NCI-H82 (cell line): ENCODE measurements at places on chromosomes 6 and 20.

GRCh38 chr20:24147961-24148360 is 159.4 kb upstream of the GGTLC1 start:
- no peak for DNase-seq

GRCh38 chr6:118280210-118280609 is 267.9 kb upstream of the PLN start:
- DNase-seq: no peak

DNA sequence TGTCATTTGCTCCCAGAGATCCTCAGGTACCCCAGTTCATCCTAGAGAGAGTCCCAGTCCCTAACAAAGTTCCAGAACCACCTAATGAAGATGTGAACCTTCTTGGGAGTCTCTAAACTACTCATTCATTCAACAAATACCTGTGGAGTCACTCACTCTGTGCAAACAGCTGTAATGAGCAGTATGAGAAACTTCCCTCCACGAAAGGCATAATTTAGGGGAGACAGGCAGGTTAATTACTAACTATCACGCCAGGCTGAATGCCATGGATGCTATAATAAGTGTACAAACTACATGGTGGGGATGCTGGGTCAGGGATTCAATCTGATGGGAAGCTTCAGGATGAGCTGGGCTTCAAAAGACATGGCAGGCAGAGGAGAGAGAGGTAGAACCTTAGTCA is 70.1 kb upstream of the AFDN start:
- DNase-seq: no peak

- DNase-seq: no peak
Measured at GRCh38 chr20:59400708-59401107, 100.3 kb downstream of the EDN3 start.

- no peak for DNase-seq
Measured at GRCh38 chr20:4083098-4083865, 67.9 kb upstream of the RNF24 start.

DNA sequence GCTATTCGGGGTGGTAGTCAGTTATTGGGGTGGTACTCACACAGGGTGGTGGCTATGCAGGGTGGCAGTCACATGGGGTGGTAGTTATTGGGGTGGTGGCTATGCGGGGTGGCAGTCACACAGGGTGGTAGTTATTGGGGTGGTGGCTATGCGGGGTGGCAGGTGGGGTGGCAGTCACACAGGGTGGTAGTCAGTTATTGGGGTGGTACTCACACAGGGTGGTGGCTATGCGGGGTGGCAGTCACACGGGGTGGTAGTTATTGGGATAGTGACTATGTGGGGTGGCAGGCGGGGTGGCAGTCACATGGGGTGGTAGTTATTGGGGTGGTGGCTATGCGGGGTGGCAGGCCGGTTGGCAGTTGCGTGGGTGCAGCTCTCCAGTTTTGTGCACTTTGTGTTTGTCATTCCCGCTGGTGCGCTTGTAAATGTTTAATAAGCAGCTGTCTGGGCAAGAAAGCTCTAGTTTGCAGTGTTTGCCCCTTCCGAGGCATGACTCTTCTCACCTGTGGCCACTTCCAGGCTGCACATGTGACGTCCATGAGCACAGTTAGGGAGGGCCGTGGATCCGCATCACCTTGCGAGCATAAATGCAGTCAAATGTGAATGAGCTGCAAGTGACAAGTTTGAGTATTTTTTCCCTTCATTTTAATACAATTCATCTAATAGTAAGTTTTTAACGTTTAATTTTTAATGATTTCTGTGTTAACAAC is 219.0 kb upstream of the CST7 start:
- no peak for DNase-seq

DNA sequence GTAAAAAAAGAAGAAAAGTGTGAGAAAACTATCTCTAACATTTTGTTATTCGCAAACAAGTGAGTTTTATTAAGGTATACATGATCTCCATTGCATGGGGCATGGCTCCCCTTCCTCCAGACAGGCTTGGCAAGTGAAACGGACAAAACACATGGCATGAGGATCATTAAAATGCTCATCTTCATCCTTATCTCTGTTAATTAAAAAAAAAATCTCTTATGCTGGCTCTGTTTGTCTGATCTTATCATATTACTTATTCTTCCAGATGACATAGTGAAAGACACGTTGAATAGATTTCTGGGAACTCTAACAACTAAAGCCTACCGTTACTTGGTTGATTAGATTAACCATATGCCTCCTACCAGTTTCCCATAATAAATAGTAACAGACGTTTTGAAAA is 89.4 kb downstream of the CLVS2 start:
- DNase-seq: no peak

- DNase-seq: no peak
Measured at GRCh38 chr6:75852721-75853120, 103.7 kb downstream of the MYO6 start.

GRCh38 chr6:169784821-169785340 is 33.5 kb downstream of the ERMARD start:
- DNase-seq: no peak

GRCh38 chr6:37623666-37624065 is 74.0 kb downstream of the MDGA1 start:
- no peak for DNase-seq

DNA sequence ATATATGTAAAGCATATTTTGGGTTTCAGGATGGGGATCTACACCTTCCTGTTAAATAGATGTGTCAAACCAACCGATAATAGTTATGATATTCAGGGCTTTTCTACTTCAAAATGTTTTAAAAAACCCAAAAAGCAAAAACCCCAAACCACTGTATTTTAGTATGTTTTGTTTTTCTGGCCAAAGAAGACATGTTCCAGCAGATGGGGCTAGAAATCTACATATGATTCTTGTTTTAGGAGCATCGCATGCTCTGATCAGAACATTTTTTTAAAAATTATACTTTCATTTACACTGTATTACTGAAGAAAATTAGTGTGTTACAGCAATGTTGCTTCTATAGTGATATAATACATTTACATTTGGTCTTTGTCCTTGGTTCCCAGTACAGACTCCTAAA is 11.0 kb downstream of the RMND1 start:
- DNase-seq: no peak

DNA sequence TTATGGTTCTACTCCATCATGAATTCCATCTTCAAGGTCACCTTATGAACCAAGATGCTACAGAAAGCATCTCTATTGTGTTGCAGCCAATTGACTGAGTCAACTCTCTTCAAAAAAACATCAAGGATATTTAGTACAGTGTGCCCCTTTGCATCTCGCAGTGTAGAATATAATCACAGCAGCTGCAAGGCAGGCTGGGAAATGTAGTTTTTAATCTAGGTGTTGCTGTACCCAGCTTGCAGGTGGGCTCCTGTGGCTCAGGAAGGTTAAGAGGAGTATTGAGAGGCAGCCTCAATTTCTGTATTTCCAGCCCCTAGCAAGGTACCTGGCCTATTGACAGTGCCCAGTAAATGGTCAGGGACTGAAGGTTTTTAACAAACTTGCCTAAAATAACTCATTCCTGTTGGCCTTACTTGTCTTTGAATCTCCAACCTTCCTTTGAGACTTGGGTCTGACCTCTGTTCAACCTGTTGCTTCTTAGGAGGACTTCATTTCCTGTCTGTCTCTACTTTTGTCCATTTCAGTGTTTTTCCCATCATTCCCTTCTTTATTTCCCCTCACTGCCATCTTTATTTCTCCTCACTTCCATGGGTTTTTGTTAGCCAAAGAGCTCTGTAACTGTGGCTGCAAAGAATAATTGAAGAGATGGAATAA is 150.5 kb downstream of the DNAH8 start:
- no peak for DNase-seq

GRCh38 chr20:45187693-45188092 is 13.0 kb downstream of the PI3 start:
- no peak for DNase-seq

GRCh38 chr6:134171517-134171916 is 119.1 kb upstream of the SLC2A12 start:
- peak; percentile 46 for DNase-seq

GRCh38 chr20:37345339-37346235 is at the start of gene SRC:
Gene SRC, plus strand, starts transcription at chr20:37346140. Its CDS starts 38,014 bp downstream, at chr20:37384154.
- peak; percentile 85 for DNase-seq

GRCh38 chr6:89575562-89575960 is 63.0 kb downstream of the LYRM2 start:
- DNase-seq: no peak

DNA sequence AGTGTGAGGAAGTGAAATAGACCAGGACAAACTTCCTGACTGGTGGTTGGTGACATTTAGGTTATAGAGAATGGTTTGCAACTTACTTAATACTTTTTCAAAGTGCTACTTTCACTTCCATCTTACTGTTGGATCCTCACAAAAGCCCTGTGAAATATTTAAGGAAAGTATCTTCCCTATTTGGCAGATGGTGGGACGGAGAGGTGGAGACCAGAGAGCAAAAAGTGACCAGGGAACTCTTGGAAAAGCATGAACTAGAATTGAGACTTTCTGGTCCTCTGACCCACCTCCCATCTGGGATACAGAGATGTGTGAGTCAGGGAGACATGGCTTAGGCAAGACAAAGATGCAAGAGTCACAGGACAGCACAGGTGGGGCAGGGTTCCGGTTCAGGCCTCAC is 3.0 kb downstream of the TRIM10 start:
- DNase-seq: no peak

DNA sequence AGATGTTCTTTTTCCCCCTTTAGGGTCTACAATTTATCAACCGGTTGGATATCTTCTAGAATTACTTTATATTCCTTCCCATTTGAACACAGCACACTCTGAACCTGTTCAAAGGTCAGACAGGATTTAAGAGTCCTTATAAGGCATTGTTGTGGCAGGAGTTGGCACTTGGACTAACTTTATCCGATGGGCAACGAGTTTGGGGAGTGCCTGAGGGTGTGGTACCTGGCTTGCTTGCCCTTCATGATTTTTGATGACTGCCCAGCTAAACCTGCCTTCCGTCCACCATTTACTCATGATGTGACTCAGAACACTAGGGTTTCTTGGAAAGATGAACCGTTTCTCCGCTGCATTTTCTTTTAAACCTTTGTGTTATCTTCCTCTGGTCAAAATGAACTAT is 285.2 kb downstream of the FOXC1 start:
- DNase-seq: no peak

- no peak for DNase-seq
Measured at GRCh38 chr6:134472046-134472445, 154.1 kb upstream of the SGK1 start.

GRCh38 chr20:47724910-47725247 is 60.4 kb downstream of the SULF2 start:
- DNase-seq: peak; percentile 40

- no peak for DNase-seq
Measured at GRCh38 chr20:53403029-53403428, 190.6 kb downstream of the ZNF217 start.

- DNase-seq: no peak
Measured at GRCh38 chr6:106316375-106316766, 9.2 kb downstream of the ATG5 start.

DNA sequence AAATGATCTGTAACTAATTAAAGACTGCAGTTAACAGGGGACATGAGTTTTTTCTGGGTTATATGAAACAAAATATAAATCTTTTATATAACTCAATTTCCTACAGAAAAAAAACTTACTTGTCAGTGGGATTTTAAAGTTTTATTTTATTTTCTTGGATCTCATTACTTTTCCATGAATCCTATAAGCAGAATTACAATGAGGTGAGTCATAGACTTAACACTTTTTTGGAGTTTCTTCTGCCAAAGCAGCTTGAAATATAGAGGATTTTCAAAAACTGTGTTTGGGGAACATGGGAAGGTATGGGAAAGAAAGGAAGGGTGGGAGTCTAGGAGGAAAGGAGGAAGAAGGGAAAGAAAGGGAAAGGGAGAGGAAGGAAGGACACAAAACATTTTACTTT is 130.7 kb downstream of the AIG1 start:
- no peak for DNase-seq

- DNase-seq: no peak
Measured at GRCh38 chr20:32823737-32824588, 4.2 kb downstream of the MAPRE1 start.

DNA sequence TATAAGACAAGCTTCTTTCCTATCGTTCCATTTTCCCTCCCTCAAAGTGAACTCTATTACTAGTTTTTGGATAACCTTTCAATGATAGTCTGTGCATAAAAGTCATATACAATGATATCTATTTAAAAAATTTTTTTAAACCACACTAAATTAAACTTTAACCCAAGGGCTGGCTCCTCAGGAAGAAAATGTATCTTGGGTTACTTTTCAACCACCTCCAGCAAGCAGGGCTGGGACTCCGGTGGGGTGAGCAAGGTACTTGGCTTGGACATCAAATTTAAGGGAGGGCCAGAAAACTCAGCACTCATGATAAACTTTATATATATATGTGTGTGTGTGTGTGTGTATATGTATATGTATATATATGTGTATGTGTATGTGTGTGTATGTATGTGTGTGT is 13.9 kb upstream of the PPP1R3G start:
- DNase-seq: no peak

GRCh38 chr20:19992996-19993908 is 23.9 kb upstream of the NAA20 start:
- peak; percentile 61 for DNase-seq

DNA sequence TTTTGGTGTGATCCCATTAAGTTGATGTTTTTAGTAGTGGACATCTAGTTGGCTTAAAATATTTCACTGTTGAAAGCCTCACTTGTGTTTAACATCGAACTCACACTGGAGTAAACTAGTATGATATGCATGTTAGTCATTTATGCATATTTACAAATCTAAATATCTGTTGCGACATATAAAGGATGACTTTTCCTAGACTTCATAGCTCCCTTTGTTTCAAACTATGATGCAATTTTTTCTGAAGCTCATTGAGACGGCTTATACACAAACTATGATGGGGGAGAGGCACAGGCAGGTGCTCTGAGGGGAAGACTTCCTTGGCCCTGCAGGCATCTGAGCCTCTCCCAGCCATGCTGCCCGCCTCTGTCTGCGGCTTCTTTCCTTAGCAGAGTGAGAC is 11.8 kb upstream of the FOXC1 start:
- DNase-seq: no peak

DNA sequence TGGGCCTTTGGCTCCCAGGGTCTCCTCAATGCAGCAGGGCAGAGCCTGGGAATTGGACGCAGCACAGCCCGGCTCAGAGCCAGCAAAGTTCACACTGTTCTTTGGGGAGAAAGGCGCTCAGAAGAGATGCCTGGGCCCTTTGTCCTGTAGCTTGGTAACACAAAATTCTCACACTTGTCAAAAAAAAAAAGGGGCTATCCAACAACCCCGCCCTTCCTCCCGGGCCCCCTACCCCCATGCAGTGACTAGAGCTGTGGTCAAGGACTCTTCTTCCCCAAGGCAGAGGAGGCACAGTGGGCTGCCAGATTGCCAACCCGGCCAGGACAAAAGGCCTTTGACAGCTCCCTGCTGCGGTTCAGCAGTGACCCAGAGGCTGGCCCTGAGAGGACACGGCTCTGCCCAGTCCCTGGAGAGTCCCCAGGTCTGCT is 2.0 kb downstream of the NKAIN4 start:
- DNase-seq: no peak

GRCh38 chr6:129314575-129314974 is 395.4 kb downstream of the ARHGAP18 start:
- no peak for DNase-seq

GRCh38 chr6:118775381-118775780 is 118.6 kb upstream of the ASF1A start:
- no peak for DNase-seq

- DNase-seq: no peak
Measured at GRCh38 chr6:13427801-13428582, 59.4 kb downstream of the GFOD1 start.

- DNase-seq: no peak
Measured at GRCh38 chr6:112938650-112939049, 591.5 kb downstream of the RFPL4B start.
